ENCODE measurements at places on chromosomes 3 and 15. TPM values are rescaled to one million over a fixed set of nuclear protein-coding genes. Genes with fewer than 3 reads are reported as not detected.

DNA sequence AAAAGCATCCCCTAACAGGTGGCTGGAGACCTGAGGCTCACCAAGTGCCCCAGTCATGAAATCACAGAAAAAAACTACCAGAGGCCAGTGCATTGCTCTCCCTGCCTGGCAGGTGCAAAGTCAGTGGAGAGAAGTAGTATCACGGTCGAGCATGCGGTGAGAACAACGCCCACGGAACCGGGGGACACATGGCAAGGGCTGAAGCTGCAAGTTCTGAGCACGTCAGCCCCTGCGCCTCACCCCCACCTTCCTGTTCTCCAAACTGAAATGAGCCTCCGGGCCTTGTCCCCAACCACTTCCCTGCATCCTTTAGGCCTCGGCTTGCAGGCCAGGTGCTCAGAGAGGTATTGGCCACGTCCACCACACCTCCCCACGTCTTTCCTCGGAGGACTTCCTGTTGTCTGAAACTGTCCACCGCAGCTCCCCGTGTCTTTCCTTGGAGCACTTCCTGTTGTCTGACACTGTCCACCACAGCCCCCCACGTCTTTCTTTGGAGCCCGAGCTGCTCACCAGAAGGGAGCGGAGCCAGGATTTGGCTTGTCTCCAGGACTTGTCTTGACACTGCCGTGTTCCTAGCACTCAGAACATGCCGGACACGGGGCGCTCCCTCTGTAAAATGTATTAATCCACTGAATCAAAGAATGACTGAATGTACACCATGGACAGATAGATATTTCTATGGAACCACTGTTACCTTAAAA lies 43.9 kb downstream of the NSMCE3 start:
- no peak for DNase-seq

DNA sequence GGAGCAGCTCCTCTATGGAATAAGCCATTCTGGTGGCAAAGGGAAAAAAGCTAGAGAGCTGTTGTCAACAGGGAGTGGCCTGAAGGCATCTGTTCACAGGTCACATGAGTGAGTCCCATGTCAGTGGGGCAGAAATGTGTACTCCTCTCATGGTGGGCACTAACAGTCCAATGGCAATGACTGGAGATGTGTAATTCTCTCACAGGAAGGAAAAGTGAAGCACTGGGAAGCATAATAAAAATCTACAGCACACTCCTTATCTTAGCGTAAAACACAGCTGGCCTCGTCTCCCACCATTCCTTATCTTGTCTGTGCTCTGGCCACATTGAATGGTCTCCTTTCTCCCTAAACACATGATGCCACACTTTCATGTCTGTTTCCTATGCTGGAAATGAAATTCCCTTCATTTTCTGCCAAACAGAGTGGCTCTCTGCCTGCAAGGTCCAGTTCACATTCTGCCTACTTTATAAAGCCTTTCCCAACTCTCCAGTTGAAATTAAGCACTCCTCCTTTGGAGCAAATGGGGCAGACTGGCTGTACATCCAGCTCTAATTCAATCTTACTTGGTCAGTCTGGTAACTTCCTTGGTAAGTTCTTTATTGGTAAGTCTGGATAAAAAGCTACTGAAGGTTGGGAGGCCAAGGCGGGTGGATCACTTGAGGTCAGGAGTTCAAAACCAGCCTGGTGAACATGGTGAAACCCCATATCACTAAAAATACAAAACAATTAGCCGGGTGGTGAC lies 139.8 kb downstream of the RPL22L1 start:
- no peak for DNase-seq

- no peak for DNase-seq
These were observed 31.6 kb upstream of the RAP2B start for GRCh38 chr3:153130312-153130977.

DNA sequence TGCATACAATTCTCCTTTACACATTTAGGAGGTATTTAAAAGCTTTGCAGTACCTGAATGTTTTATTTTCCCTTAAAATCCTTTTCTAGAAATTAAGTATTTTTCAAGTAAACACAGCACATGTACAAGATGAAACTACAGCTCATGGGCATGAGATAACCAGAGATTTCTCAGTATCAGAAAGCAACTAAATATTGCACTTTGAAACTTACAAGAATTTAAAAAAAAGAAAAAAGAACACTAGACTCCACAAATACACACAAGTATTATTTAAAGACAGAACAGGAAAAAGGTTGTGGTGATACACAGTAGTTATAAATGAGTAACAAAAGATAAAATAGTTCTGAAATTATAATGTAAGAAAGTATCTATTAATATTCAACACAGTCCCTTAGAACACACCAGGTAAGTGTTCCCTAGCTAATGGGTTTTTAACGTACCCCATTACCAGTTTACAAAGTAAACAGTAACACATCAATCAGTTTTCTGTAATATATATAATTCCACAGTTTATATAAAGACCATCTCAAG lies 35.3 kb downstream of the SLTM start:
- DNase-seq: no peak

DNA sequence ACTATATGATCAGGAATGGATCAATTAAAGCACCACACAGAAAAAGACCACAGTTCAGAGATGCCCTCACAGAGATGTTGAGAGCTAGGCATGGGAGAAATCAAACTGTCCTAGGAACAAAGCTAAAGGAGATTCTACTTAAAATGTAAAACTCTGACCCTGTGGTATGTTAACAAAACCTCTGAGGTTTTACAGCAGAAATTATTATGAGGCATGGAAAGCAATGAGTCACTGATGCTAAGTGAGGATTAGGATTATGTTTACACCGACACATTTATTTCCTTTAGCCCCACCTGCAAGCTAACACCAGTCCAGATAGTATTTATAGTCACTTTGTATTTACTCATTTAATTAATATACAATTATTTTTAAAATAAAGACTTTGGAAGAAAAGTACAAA lies 1242.2 kb downstream of the OTOL1 start:
- no peak for DNase-seq

DNA sequence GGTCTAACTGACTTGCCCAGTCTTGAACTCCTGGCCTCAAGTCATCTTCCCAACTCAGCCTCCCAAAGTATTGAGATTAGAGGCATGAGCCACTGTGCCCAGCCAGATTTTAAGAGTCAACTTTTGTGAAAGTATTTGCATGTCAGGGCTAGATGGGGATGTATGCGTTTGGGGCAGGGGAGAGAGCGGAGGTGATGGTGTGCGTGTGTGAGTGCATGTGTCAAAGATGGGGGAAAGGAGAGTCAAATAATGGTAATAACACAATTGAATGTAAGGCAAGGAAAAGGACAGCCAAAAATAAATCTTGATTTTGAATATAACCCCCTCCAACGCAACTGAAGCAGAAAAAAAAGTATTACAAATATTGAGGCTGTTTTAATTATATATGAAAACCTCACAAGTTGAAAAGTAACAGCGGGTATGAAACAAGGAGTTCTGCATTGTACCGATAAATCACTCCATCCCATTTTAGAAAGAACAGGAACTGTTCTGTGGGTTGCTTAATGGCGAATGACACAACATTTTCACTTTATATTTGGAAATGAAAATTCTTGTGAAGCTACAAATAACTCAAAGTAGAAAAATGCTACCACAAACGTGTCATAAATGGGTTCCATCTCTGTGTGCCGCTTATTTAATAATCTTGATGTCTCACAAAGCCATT lies 29.9 kb upstream of the LDHAL6B start:
- DNase-seq: no peak

DNA sequence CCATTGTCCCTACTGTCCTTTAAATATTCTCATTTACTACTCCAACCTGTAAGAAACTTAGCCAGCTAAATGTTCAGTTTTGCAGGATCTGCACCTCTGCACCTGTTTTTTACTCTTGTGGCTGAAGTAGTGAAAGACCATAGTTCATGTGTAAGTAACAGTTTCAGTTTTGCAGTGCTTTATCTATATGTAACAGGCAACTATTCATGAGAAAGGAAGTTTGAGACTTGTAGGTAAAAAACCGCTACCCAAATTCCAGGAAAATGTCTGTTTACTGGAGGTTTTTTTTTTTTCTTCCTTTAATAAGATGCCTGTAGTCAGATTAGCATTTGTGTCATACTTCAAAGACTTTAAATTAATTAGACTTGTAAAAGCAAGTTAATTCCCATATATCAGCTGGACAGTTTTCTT lies 25.4 kb upstream of the MBNL1 start:
- DNase-seq: no peak

DNA sequence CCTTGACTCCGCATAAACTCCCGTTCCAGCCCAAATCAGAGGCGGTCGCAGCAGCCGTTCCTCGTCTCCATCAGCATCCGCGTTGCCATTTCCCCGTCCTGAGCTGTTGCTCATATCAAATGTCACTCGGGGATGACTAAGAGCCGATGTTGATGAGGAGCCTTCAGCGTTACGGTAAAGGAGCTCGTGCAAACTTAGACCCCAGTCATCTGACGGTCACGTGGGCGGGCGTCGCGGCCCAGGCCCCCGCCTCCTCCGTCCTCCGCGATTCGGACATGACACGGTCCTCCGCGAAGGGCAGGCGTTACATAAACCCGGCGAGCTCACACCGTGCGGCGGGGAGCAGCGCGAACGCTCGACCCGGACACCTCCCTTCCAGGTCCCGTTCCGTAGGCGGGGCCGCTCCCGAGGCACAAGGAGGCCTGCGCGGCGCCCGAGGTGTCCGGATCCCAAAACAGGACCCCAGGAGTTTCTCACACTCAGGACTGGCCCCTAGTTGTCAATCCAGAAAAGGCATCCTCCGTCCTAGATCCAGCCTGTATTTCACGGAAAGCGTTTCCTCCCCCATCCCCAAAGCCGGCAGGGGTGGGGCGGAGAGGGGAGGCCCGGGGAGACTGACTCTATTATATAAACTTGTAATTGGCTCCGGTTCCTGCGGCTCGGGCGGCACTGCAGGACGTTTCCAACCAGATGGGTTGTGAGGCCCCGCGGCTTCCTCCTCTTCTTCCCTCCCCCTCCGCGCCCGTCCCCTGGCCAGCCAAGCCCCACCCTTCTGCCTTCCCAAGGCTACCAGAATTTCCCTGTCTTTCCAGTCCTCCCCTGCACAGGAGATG lies 100.0 kb upstream of the IGF1R start:
- DNase-seq: peak; percentile 93

DNA sequence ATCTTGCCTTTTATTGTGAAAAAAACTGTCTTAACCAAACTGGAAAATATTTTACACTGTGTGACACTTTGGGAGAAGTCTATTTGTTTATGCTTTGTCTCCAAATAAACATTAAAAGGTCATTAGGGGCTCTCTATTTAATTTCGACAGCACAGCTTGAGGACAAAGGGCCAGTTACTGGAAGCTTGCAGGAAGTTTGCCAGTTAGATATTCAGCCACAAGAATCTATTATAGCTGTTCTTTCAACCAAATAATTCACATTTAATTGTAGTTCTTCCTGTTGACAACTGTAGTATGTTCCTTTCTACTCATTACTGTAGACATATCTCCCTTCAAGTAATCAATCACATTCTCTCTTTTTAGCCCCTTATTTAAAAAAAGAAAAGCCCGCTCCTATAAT lies 6.1 kb downstream of the CP start:
- no peak for DNase-seq

- no peak for DNase-seq
These were observed 402.1 kb upstream of the SUCLG2 start for GRCh38 chr3:68056556-68056955.

DNA sequence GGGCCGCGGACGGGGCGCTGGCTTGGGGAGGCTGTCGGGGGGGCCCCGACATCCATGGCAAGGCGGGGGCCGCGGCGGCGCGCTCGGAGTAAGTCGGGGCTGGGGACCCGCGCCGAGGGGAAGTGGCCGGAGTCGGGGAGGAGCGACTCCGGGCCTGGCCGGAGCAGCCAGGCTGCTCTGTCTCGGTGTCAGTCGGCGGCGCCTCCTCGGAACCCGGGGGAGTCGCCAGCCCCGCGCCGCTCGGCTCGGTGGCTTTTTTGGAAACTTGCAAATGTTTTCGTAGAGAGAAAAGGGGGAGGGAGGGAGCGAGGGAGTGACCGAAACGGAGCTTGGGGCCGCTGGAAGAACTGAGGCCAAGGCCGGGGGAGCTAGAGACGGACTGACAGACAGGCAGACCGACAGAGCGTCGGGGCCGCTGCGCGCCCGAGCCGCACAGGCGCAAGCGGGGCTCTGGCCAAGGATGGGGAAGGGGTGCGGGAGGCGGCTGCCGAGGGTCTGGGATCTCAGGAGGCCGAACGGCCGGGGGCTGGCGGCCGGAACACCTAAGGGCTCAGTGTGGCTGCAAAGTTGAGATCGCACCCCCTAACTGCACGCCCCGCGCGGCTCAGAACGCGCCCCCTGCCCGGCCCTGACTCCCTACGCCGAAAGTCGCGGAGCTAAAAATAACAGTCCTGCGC lies 5.0 kb downstream of the PTH1R start:
- no peak for DNase-seq

GRCh38 chr3:188240189-188240981 lies 86.4 kb downstream of the LPP start:
- DNase-seq: no peak

DNA sequence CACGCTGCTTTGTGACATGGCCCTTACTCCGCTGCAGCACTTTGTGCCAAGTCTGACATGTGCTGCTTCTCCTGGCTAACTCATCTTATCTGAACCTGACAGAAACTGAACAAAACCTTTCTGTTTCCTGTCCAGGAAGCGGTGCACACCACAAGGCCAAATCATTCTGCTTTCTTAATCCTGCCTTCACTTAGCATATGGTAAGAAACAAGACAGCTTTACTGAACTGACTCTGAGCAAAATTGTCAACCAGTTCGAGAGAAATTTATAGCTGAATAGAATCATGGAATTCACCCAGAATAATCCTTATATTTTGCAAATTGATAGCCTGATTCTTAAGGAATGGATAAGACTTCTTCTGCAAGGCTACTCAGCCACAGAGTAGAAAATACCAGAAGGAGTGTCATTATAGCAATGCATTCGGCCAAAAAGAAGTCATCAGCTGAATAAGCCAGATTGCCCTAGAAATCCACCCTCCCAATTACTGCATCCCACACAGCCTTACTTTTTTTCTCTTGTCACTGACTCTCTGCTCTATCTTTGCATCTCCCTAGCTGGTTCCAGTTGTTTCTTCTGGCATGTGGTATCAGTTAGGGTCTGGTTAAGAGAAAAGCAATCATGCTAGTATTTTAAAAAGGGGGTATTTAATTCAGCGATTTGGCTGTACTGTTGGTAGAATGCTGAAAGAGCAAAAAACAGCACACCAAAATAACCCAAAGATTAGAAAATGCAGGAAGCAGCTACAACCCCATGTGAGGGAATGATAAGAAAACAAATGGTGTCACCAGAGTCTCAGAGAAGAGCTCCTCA lies 41.6 kb upstream of the STRIT1 start:
- no peak for DNase-seq

DNA sequence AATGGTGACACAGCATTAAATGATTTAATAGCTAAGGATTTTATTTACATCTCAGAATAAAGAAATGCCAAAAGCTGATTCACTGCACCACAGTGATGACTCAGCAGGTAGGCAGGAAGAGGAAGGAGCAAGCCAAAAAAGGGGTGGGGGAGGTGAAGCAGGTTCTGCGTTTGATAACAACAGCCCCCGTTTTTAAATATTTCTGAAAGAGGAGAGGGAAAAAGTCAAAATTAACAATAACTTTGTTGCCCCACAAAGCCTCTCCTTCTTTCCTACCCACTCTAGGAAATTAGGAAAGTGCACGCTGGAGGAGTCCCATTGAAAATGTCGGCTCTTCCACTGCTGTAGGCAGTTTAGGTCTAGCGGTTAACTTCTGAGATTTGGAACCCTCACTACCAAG lies 9.9 kb upstream of the CCDC54 start:
- DNase-seq: no peak

- no peak for DNase-seq
These were observed 4.0 kb downstream of the INAFM2 start for GRCh38 chr15:40327457-40327856.

- no peak for DNase-seq
These were observed 42.6 kb downstream of the ARIH1 start for GRCh38 chr15:72516777-72517176.

Gene TM6SF1
- total RNA-seq: 7.8 TPM

Gene ANKDD1A
- 11.8 TPM for total RNA-seq

Gene BSN
- 0.58 TPM for total RNA-seq

Gene UBE2E1
- total RNA-seq: 120 TPM

Measured in esophagus muscularis mucosa (tissue), 4 donors.